ENCODE measurements at places on chromosomes 1 and 21.
A peak's percentile ranks its signal among the peaks of the same experiment; 100 is the strongest.

- DNase-seq: no peak
Observed at GRCh38 chr1:59445040-59445439, 148.1 kb downstream of the FGGY start.

DNA sequence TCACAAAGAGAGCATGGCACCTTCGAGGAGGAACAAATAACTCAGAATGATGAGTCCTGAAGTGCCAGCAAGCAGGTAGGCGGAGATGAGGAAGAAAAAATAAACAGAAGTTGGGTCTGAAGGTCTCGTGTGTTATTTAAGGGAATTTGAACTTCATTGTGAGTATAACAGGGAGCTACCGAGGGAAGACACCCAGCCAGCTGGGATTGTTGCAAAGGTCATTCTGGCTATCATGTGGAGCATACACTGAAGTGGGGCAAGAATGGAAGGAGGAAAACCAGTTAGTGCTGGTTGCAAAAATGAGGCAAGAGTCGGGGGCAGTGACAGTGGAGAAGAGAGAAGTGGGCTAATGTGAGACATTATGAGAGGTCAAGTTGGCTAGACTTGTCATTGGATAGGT, 53.6 kb upstream of the RAP1A start:
- no peak for DNase-seq

DNA sequence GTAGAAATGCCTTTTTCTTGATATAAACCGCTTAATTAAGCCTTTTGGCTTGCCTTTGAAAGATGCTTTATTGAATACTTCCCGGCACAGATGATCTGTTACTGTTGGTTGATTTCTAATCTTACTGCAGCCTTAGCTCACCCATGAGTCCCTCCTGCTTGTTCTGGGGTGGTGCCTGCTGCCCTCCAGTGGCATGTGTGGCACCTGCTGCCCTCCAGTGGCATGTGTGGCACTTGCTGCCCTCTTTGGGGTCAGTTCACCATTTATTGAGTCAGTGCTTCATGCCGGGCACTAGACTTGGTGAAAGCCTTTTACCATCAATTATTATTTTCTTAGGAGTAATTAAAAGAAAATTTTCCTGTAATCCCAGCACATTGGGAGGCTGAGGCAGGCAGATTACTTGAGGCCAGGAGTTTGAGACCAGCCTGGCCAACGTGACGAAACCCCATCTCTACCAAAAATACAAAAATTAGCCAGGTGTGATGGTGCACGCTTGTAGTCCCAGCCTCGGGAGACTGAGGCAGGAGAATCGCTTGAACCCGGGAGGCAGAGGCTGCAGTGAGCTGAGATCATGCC, 54.3 kb downstream of the ADARB1 start:
- peak; percentile 60 for DNase-seq

DNA sequence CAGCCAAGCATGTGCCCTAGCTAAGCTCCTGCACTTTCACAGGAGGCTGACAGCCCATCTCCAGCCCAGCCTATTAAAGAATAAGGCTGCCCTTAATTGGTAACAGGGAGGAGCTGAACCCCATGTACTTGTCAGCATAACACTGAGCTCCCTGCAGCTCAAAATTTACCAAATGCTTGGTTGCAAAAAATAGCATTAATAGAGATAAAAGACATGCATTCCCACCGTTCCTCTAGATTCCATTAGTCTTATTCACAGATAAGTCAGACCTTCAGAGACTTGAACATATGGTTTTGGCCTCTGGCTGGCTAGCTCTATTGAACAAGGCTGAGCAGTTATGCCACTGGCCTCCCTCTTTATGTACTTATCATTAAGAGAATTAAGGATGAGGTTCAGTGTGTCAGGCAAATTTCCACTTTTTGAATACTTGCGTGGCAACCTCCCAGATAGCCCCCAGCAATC, 29.2 kb downstream of the OLFML3 start:
- DNase-seq: no peak
